ENCODE measurements at places on chromosomes 11 and 22.

DNA sequence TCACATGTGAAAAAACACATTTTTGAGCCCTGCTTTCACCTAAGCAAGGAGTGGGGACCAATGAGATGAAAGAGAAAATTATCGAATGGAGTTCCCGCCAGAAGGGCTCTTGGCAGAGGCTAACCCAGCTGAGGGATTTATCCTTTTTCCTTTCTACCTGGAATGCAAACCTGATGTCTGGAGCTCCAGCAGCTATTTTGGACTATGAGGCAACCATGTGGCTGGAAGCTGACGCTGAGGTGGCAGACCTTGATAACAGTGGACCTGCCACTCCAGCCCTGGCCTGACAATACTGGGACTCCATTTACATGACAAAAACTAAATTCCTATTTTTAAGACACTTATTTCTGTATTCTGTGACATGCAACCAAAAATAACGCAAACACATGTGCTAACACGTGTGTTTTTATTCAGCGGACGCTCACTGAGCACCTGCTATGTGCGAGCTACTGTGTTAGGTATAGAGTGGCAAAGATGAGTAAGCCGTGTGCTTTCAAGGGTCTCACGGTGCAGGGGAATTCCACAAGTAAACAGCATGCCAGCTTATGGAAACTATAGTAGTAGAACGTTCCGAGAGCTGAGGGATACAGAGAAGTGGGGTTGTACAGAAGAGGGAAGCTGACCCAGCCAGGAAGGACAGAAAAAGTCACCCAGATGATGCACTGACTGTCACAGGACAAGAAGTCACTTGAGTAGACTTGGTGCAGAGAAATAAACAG, 19.1 kb upstream of the ISX start:
- no peak for DNase-seq

- no peak for DNase-seq
These were observed 49.7 kb upstream of the ARFGAP3 start for GRCh38 chr22:42906605-42907348.

GRCh38 chr11:62439785-62440602, 21.2 kb downstream of the SCGB1A1 start:
- DNase-seq, result no peak

DNA sequence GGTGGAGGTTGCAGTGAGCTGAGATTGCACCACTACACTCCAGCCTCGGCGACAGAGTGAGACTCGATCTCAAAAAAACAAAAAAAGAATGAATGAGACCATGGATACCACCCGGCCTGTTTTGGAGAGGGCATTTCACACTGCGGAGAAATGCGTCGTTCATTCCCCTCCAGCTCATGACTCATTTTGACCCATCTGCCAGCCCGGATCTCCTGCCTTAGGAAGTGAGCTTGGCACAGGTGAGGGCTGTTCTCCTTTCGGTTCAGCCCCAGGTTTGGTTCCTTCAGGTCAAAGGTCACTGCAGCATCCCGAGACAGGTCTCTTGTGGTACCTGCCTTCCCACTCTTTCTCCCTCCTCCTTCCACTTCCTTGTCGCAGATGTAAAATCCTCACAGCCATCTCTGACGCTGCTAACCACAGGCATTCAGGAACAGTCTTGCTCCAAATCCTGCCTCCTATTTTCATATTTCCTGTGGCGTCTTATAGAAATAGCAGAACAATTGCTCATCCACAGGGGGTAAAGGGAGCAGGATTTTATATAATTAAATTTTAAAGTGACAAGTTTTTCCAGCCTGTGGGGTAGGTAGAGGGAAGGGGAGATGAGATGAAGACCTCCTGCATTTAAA, 517.9 kb downstream of the NTM start:
- no peak for DNase-seq

DNA sequence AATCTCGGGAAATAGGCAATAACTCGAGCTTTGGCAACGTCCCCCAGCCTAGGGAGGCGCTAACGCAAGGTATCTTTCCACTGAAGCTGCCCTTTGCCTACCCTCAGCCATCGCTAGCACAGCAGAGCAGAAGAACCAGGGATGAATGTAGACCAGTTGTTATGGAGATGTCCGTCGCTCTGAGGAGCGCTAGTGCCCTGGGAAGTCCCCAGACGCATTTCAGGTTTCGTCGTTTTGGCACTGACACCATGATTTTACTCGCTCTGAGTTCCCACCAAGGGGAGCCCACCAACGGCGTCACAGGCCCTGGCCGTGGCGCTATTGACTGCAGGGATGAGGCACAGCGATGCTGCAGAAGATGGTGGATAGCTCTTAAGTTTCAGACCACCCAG, 22.7 kb upstream of the BDNF start:
- DNase-seq, result no peak

GRCh38 chr11:44950625-44951476, at the start of gene TP53I11:
TSS of gene TP53I11 (minus strand) at chr11:44950883. CDS start at chr11:44938335, 12,548 bp downstream.
- DNase-seq, result peak; percentile 81

- DNase-seq, result peak; percentile 67
These were observed 486 bp downstream of the PCNX3 start for GRCh38 chr11:65615950-65616574.

GRCh38 chr11:2432628-2433071, 11.7 kb downstream of the TRPM5 start:
- DNase-seq, result no peak

- DNase-seq, result no peak
These were observed 554 bp downstream of the LRRC32 start for GRCh38 chr11:76669901-76670484.

GRCh38 chr11:33448461-33449130, 191.4 kb downstream of the HIPK3 start:
- no peak for DNase-seq

DNA sequence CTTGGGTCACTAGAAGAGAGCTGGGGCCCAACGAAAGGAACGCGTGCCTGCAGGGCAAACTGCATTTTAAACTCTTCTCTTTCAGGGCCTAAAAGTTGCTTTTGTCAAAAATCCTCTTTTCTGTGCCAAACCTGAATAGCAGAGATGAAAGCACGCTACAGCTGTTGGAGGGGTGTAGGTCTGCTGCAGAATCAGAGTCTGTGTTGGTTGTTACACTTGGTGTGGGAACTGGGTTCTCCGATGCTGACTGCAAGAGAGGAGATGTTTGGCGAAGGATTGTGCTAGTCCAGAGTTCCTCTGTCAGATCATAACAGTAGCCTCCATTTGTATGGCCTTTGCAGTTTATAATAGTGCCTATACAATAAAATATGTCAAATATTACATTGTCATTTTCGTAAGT, 41.8 kb downstream of the BARX2 start:
- DNase-seq, result no peak

DNA sequence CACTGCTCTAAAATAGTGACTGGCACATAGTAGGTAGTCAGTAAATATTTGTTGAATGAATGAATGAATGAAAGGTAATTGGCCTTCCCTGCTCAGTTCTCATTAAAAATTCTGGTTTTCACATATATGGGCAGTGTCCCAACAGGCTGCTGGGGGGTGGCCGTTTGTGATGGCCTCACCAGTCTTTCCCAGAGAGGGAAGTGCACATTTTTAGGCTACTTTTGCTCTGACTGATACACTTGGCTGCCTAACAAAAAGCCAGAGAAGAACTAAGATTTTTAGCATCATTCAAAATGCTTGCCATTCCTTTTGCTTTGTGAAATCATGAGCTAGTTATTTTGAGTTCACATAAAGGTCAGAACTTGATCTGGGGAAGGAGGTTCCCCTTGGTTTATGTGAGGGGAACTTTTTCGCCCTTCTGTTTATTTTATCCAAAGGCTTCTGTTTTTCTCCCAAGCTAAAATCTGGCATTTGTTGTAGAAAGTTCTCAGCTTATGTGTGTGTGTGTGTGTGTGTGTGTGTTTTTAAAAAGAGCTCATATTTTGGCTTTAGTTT, 83.1 kb downstream of the PTPRJ start:
- DNase-seq, result no peak

GRCh38 chr22:50473088-50473487, 1.7 kb downstream of the SBF1 start:
- peak; percentile 68 for DNase-seq

DNA sequence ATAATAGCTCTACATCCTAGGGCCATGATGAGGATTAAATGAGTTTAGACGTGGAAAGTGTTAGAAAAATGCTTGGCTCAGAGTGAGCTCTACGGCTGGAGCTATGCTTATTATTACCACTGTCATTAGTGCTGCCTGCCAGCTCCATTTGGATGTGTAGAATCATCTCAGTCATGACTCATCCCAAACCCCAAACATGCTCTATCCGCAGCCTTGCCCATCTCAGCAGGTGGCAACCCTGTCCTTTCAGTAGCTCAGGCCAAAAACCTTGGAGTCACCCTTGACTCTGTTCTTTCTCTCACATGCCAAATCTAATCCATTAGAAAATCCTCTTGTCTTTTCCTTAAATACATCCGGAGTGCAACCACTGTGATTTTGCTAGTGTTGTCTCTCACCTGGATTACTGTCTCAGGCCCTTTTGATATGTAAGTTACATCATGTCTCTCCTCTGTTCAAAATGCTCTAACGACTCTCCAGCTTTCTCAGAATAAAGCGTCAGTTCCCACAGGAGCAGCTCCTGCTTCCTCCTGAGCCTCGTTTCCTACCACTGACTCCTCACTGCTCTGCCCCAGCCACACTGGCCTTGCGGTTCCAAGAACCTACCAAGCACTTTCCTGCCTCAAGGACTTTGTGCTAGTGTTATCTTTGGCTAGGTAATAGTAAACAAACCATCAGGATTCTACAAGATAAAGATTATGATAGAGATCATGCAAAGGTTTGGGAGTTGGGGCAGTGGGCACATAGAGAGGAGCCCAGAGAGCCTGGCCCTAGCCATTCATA, 10.5 kb upstream of the CHRM1 start:
- no peak for DNase-seq

DNA sequence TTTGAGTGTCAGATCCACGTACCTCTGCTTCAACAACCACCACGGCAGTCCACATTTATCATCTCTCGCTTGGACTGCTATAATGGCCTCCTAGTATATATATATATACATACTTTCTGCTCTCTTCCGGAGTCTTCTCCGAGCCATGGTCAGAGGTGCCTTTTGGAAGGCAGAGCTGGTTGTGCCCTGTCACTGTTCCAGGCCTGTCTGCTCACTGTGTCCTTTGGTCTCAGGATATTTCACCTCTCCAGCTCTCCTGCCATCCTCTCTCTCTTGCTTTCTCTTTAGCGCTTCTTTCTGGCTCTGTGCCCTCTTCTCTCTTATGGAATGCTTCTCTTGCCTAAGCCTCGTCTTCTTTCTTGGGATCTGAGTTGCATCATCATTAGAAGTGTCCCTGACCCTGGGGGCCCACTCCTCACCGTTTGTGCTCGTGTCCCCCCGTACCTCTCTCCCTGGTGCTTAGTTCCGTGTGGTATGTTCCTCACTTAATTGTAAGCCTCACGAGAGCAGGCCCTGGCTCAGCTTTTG, 86.1 kb upstream of the RASSF10 start:
- DNase-seq, result no peak

DNA sequence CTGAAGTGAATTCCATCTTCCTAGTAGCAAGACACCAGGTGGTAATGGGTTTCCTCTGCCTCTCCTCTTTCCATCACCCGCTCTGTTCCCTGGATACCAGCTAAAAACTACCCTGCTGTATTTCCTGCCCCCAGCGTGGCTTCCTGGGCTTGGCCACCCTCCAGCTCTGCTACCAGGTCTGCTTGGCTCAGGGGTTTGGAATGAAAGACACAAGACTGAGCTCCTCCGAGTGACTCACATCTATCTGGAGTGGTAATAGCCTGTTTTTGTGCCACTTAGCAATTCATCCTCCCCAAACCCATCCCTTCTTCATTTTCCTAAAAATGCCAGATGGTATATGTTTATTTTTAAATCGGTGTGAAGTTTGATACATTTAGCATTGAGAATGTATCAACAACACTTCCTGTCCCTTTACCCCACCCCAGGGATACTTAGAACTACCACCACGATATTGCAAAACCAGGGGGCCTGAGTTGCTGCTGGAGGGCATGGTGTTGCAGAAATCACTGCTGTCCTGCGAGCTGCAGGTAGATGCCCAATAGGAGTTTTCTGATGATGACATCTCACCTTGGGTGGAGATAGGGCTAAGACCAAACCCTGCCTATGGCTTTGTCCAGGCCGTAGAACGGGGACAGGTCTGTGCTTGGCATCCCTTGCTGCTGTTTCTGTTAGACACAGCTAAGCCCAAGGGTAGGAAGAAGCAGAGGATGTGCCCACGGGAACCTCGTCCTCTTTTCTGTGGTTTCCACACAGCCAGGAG, 7.5 kb upstream of the MICAL3 start:
- DNase-seq, result no peak

DNA sequence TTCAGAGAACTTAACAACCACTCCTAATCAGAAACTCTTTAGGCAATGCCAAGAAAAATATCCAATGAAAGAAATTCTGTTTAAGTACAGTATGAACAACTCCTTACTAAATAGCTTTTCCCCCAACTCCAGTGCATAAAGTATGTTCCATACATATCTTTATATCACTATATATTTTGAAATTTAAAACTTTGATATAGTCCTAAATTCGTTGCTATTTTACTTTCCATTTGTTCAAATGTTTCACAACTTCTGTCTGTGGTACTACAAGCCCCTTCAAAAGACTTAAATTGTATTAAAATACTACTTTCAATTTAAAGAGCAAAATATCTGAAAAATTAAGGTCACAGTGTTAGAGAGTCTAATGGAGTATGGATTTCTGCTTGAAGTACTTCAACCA, 52.6 kb downstream of the STK33 start:
- DNase-seq, result no peak

DNA sequence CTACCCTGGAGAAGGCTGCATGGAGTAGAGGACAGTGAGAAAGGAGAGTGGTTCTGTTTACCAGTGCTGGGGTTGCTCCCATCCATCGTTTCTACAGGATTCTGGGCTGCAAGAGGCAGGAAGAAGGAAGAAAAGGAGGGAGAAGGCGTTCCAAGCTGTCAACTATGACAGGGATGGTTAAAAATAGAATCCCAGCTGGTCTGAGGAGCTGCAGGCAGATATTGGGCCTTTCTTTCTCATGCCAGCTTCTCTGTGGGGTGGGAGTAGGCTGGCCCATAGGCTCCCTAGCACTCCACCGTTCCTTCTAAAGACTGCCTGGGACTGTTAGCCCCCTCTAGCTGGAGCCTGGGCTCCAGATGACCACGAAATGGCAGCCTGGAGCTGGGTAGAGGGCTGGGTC, 13.6 kb downstream of the CCKBR start:
- no peak for DNase-seq

- no peak for DNase-seq
These were observed 42.4 kb downstream of the AMPD3 start for GRCh38 chr11:10497371-10498021.

GRCh38 chr11:84383576-84383975, 1097.4 kb upstream of the CCDC90B start:
- no peak for DNase-seq

- no peak for DNase-seq
These were observed 234.4 kb downstream of the KCNA4 start for GRCh38 chr11:29782447-29782846.

Measured in HEK293T (cell line).